ENCODE measurements at places on chromosomes 5 and 9.

- no peak for DNase-seq
These were observed 637.8 kb upstream of the WWC1 start for GRCh38 chr5:167653645-167654106.

- DNase-seq: no peak
These were observed 204.7 kb upstream of the ZNF608 start for GRCh38 chr5:124951105-124951504.

DNA sequence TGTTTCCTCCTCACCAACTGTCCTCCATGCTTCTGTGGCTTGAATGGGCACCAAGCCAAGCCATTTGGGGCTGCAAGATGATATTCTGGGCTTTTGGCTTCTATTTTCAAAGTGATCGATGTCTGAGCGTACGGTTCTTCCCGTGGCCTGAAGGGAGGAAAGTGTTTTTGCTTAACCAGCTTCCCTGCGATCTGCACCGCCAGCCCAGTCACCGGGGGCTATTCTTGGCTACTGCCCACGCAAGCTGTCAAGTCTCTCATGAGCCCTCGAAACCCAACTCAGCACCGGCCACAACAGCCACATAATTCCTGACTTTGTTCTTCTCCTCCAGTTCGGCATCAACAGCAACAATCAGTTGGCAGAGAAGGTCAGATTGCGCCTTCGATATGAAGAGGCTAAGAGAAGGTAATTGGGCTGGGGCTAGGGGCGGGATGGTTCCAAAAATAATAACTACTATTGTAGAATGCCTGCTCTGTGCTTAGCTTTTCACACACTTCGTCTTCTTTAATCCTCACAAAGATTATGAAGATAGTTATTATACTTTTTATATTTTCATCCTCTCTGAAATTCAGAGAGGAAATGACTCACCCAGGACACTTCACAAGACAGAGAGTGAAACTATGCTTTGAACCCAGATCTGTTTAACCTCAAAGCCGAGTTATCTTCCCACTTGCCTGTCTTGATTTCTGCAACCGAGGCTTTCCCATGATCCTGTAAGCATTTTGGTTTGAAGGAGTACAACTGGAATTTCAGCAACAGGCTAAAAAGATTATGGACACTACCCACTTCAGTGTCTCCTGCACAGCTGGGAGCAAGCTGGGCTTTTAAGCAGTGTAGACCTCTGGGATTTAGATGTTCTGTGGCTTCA, 76.4 kb upstream of the RARS1 start:
- DNase-seq: no peak

DNA sequence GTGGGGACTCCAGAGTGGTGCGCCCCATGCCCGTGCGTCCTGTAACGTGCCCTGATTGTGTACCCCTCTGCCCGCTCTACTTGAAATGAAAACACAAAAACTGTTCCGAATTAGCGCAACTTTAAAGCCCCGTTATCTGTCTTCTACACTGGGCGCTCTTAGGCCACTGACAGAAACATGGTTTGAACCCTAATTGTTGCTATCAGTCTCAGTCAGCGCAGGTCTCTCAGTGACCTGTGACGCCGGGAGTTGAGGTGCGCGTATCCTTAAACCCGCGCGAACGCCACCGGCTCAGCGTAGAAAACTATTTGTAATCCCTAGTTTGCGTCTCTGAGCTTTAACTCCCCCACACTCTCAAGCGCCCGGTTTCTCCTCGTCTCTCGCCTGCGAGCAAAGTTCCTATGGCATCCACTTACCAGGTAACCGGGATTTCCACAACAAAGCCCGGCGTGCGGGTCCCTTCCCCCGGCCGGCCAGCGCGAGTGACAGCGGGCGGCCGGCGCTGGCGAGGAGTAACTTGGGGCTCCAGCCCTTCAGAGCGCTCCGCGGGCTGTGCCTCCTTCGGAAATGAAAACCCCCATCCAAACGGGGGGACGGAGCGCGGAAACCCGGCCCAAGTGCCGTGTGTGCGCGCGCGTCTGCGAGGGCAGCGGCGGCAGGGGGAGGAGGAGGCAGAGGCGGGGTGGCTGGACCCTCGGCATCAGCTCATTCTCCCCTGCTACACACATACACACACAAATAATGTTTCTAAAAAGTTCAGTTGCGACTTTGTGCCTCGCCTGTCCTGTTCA, 668 bp downstream of the GLIS3 start:
- peak; percentile 13 for DNase-seq

DNA sequence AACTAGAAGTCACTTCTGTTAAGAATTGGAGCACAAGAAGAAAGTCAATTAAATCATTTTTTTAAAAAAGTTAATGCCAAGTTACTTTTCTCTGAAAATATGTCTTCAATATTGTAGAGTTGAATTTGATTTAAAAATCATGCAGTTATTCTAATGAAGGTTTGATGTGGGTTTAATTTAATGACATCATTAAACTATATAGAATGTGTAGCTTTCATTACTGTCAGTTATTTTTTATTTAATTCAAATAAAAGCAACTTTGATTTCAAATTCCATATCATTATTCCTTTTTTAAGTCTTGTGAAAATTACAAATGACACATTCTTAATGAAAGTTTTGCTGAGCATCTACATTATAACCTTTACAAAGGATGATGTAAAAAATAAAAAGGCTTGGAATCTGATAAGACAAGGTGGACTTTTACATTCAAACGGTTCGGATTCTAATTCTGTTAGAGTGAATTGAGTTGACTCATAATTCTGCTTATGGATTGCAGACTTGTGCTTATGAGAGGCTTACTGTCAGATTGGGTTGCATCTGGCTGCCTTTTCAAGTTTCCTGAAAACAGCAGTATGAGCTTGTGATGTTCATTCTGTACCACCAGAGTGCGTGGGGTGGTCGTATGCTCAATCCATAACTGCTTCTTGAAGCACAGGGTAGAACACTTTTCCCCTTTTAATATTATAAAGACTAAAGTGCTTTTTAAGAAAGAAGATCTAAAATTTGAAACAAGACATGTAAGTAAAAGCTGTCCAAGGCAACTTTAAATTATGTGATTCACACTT, 253.0 kb upstream of the ARRDC3 start:
- DNase-seq: no peak

DNA sequence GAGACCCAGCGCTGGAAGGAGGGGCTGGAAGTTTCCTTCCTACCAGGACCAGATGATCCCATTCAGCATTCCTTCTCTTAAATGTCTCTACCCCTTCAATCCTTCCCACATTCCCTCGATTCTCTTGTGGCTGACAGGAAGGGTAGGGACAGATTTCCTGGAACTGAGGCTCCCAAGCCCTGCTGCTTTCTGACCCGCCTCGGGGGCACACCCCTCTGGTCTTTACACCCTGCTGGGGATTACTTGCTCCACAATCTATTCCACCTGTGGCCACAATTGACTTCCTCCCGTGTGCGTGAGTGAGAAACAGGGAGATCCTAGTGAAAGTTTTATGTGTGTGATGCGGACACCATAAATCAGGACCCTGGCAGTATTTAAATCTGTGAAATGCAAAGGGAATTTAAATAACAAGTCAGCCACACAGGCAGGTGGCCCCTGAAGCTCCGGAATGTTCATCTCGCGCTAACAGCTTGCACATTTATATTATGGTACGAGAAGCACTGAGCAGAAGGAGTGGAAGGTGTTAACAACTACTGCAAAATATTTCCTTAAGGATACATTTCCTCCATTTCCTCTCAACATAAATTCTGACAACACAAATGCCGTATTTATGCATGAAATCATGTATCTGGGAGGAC, 237.5 kb downstream of the SLIT3 start:
- no peak for DNase-seq

GRCh38 chr5:150153957-150154617, 1.6 kb downstream of the PDGFRB start:
- no peak for DNase-seq
